Cortex of kidney (tissue), 1 donor: ENCODE measurements at places on chromosomes 4 and X.

- DNase-seq: no peak
Observed at GRCh38 chr4:89171176-89171805, 60.0 kb downstream of the TIGD2 start.

DNA sequence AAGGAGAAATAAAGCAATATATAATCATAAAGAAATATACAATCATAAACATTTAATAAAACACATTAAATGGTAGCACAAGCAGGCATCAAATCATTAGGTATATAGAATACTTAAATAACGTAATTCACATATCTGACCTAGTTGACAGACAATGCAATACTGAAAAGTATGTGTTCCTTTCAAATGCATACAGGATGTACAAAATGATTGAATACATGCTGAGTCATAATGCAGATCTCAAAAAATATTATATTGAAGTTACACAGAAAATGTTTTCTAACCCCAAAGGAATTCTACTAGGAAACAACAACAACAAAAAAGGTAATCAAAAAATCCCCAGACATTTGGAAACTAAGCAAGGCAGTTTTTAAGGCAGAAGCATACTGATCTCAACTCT lies 1072.0 kb upstream of the INTU start:
- DNase-seq: no peak

GRCh38 chr4:7868892-7869471 lies 70.7 kb downstream of the AFAP1 start:
- no peak for DNase-seq

DNA sequence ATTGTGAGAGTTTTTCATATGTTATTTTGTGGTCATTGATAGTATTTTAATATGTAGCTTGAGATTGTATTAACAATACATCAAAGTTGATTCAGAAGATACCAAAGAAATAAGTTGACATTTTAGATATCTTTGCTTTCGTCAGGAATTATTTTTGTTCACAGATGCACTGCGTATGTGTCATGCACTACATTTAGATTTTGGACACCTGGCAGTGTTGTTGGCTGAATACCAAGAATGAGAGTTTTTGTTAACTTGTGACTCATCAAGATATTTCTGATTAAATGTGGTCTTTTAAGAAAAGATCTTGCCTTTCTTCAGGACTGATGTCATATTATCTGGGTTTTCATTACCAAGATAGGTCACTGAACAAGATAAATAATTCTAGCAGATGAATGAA lies 633.4 kb downstream of the CENPC start:
- DNase-seq: no peak

GRCh38 chrX:41457613-41458192 lies 10.6 kb downstream of the NYX start:
- no peak for DNase-seq

DNA sequence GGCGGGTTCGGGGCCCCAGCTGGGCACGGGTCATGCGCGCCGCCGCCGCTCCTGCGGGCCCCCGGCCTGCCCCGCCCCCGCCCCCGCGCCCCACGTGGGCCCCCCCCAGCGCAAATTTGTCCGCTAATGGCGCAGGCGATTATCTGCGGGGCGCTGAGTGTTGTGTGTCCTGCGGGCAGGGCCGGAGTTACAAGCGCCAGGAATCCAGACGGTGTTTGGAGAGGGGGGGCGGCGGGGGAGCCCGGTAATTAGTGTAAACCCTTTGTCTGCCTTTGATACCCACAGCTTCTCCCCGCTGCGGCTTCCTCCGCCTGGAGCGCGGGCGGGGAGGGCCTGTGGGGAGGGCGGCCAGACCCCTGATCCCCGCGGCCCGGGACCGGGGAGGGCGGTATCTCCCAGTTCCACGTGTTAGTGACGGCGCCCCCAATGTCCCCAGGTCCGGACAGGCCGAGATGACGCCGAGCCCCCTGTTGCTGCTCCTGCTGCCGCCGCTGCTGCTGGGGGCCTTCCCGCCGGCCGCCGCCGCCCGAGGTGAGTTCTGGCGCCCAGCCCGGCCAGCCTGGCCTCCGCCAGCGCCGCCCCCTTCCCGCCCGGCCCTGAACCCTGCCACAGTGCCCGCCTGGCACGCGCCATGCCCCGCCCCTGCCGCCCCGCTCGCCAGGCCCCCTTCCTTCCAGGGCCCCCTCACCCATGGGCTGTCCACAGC lies 761 bp downstream of the FGFRL1 start:
- no peak for DNase-seq

GRCh38 chr4:149741186-149741831 lies 74.3 kb downstream of the IQCM start:
- DNase-seq: no peak

DNA sequence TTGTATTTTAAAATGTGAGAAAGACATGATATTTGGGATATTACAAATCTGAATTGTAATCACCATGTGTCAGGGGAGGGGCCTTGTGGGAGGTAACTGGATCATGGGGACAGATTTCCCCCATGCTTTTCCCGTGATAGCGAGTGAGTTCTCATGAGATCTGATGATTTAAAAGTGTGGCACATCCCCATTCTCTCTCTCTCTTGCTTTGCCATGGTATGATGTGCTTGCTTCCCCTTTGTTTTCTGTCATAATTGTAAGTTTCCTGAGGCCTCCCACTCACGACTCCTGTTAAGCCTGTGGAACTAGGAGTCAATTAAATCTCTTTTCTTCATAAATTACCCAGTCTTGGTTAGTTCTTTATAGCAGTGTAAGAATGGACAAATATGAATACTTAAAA lies 39.0 kb downstream of the CCDC158 start:
- no peak for DNase-seq

DNA sequence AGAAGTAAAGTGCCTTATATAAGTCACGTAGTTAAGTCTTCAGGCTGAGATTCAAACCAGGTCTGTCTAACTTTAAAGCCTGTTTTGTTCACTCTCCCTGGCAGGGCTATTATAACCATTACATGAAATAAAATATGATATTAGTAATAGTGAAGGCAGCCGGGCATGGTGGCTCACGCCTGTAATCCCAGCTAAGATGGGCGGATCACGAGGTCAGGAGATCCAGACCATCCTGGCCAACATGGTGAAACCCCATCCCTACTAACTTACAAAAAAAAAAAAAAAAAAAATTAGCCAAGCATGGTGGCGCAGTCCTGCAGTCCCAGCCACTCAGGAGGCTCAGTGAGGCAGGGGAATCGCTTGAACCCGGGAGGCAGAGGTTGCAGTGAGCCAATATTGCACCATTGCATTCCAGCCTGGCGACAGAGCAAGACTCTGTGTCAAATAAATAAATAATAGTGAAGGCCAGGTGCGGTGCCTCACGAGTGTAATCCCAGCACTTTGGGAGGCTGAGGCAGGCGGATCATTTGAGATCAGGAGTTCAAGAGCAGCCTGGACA lies 22.1 kb upstream of the SOWAHD start:
- no peak for DNase-seq

- DNase-seq: no peak
Observed at GRCh38 chr4:58962424-58962823, 1852.2 kb upstream of the IGFBP7 start.

DNA sequence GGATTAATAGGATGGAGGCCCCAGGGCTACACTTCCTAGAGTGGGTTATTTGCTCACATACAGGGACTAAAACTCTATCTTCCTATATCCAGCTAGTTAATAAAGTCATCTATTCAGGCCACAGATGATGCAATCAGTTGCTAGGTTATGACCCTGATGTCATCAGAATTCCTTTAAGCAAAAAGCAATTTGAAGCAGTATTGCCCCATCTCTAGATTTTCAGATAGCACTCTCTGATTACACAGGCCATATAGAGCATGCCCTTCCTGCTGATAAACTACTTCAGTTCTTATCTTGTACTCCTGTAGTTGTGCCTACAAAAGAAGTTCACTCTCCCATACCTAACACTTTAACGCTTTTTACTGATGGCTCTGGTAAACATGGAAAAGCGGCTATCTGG lies 84.8 kb downstream of the TMEM144 start:
- DNase-seq: no peak

DNA sequence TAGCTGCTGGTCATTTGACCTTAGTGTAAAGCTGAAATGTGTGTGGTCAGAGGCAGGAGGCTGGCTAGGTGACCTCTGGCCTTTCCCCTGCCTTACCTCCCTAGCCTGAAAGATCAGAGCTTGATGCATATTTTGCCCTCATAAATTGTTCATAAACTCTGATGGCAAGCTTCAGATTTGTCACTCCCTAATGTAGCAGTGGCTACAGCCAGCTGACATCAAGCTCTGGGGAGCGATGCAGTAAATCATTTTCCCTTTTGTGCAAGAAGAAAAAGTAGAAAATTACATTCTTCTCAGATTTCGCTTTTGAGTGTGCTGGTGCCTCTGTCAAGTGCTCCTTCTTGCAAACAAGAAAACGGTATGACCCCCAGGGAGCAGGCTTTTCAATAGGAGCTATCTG lies 87.7 kb upstream of the MAGEA4 start:
- DNase-seq: no peak

DNA sequence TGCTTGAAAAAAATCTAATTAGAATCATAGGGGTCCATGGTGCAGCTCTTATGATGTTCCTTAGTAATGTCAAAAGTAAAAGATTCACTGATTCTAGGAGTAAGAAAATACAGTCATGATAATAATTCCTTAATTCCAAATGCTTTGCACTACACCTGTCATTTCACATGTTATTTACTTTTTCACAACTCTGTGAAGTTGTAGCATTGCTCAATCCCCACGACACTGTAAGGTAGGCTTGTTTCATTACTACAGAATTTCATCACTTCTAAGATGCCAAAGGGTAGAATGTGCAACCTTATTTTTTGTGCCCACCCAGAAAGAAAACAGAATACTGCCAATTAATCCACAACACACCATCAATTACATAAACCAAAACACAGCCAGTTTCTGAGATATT lies 46.1 kb upstream of the LNX1 start:
- no peak for DNase-seq

DNA sequence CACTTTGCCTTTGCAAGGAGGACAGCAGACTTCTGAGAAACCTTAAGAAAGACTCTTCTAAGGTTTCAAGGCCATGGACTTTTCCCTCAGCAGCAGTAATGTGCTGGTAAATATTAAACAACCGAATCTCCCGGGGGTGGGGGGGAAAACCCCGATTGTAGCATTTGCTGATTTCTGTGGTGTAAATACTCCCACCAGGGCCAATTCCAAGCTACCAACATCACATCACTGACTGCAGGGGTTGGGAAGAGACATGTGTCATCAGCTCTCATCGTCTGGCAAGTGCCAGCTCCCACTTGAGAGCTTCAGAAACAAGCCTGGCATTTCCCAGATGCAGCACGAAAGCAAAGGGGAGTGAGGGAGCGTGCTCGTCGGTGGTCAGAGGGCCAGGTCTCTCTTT lies 101.2 kb downstream of the BCOR start:
- no peak for DNase-seq

- DNase-seq: no peak
Observed at GRCh38 chr4:147794787-147795413, 63.0 kb downstream of the ARHGAP10 start.

DNA sequence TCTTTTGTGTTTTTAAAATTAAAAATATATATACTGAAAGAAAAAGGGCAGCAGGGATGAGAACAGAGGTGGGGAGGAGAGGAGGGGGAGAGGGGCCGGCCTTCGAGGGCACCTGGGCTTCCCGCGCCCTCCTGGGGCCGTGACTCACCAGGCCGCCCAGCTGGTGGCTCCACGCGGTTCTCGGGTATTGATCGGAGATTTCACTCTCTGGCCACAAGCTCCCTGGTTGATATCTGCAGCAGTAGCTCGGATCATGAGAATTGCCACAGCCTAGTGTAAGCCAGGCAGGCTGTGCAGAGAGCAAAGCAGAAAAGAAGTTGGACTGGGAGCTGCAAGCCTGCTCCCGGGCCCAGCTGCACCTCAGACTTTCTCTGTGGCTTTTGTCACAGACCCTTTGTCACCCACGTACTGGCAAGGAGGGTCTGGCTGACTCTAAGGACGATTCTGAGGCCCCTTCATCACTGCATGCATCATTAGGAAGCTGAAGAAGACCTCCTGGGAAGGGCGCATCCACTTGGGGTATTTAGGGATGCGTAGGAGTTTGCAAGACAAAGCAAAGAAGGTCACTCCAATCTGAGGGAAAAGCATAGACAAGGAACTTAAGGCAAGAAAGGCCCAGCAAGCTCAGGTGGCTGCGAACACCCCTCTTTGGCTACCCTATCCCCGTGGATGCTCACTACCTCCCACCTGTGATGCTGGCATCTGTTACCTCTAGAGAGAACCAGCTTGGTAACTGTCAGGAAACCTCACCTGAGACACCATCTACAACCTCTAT lies 71.7 kb downstream of the CPZ start:
- no peak for DNase-seq

DNA sequence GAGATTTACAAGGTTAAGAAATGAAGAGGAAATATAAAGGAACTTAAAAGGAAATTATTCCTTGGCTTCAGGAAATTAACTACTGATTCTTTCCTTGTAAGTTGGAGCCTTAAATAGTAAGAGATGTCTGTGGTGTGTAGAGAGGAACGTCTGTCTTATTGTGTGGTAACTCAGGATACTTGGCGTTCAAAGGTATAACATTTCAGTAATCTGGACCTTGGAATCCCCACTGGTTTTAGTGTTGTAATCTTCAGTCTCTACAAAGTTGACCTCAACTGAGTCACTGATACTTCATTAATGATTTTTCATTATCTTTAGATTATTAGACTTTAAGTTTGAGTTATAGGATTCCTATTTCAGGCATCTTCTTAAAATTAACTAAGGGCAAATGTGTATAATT lies 79.1 kb upstream of the LSM6 start:
- DNase-seq: no peak

DNA sequence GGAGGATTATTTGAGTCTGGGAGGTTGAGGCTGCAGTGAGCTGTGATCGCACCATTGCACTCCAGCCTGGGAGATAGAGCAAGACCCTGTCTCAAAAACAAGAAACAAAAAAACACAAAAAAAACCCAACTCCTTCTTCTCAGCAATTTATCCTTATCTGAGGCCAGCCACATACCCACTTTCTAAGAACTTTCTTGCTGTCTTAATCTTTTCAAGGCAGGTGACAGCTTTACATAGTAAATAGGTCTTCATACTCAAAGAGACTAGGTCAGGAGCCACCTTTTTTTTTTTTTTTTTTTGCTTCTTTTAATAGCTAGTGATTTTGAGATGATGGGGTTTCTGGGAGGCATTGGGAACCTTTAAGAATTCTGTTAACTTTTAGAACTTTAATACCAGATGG lies 26.1 kb upstream of the ZCCHC13 start:
- no peak for DNase-seq

GRCh38 chr4:41718907-41719306 lies 29.6 kb downstream of the PHOX2B start:
- no peak for DNase-seq

DNA sequence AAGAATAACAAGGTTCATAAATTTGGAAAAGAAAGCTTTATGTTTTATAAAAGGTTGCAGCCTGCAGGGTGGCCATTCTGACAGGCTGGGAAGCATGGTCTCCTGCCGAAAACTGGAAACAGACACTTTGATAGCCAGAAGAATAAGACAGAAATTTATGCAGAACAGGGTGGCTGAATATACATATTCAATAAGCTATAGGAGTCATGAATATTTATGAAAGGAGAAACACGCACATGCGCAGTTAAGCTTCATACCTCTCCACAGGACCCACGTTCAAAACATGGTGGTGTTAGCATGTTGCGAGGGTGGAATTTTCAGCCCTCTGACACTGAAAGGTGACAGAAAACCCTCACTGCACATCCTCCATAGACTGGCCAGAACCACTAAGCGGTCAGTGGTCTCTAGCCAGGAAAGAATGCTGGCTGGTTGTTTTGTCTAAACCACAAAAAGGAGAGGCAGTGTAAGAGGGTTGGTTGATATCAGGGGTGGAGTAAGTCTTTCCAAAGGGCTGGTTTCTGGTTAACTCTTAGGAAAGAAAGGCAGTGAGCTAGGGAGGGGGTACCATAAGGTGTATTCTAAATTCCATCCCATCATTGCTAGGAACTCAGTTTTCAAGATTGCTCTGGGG lies 58.2 kb downstream of the ANXA10 start:
- no peak for DNase-seq
